WERI-Rb-1 (cell line): ENCODE measurements at places on chromosomes 5 and 9.

DNA sequence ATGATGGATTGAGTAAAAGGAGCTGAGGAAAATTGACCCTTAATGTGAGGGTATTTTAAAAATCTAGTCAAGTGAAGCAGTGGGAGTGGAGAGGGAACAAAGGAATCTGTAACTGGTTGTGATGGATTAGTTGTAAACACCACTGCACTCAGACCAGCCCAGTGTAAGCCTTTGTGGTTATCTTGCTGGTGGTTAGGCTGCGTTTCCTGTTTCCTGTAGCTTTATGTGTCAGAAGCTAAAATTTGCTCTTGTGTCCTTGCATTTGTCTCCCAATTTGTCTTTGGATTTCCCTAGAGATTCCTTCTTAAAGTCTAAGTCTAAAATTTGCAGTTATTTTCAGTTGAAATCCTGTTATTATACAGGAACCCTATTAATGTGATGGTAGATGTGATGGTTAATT, 6.3 kb downstream of the IFNA21 start:
- DNase-seq = no peak

DNA sequence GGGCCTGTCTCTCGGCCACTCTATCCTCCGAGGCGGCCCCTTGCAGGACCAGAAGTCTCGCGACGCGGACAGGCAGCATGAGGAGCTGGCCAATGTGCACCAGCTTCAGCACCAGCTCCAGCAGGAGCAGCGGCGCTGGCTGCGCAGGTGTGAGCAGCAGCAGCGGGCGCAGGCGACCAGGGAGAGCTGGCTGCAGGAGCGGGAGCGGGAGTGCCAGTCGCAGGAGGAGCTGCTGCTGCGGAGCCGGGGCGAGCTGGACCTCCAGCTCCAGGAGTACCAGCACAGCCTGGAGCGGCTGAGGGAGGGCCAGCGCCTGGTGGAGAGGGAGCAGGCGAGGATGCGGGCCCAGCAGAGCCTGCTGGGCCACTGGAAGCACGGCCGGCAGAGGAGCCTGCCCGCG, 283.5 kb downstream of the ARHGEF28 start:
- DNase-seq = no peak

DNA sequence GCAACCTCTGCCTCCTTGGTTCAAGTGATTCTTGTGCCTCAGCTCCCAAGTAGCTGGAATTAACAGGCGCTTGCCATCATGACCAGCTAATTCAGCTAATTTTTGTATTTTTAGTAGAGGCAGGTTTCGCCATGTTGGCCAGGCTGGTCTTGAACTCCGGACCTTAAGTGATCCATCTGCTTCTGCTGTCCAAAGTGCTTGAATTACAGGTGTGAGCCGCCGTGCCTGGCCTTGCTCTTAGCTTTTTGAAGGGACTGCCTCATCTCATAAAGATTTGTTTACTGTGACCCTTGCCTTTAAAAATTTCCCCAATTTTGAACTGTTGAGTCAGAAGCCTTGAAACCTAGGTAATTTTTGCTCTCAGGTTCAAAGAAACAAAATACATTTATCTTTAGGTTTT, 17.3 kb downstream of the GPBP1 start:
- no peak for DNase-seq

DNA sequence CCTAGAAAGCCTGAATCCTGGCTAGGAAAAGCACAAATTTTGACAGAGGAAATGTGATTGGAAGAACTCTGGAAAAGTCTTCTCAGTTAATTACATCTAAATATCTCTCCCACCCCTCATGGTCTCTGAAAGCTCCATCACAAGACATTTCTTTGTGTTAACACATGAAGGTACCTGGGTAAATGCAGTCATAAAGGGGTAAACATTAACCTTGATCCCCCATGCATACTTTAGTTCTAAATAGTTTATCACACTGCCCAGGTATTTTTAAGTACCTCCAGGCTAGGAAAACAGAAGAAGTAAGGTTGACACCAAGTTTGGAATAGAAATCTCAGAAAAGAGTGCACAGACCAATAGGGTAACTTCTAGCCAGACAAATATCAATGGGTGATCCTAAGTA, 334.5 kb downstream of the PIK3R1 start:
- no peak for DNase-seq

DNA sequence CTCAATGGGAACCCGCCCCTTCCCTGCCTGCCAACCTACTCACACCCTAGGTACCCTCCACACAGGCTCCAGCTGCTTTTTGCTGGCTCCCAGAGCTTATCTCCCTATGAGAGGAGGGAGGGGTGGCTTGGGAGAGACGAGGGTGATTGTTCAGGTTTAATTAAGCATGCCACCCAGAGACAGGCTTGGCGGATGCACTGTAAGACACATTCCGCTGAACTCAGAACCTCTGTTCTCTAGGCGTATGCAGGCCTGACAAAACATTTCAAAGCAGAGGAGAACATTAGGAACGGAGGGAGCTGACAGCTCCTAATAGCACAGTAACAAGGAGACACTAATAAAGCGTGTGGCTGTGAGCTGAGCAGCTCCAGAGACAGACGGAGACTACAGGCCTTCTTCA, 80.1 kb downstream of the TRIM32 start:
- DNase-seq = peak; percentile 59

- DNase-seq = no peak
Measured at GRCh38 chr5:157952374-157952685, 93.4 kb upstream of the CLINT1 start.

DNA sequence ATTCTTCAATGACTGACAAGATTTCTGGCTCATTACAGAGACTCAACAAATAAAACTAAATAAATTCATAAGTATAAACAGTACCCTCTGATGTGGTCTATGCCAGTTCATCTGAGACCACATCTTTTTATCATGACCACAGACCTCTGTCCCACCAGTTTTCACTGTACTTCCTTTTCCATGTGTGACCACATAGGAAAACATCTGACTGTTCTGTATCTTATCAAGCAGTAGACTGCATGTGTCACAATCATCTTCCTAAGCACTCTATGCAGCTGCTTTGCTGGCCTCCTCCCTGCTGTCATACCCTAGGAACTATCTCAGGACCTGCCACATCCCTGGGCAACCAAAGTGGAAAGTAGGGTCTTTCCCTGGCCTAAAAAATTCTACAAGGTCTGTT, 205.0 kb upstream of the ZNF462 start:
- no peak for DNase-seq

GRCh38 chr5:45038366-45038987, 229.7 kb downstream of the MRPS30 start:
- DNase-seq = no peak
